ENCODE measurements at places on chromosomes 3 and 15.
A peak's percentile ranks its signal among the peaks of the same experiment; 100 is the strongest.

- DNase-seq = peak; percentile 51
Measured at GRCh38 chr15:41558400-41559238, at the start of gene TYRO3. Gene TYRO3 (plus strand): TSS chr15:41559212. CDS start chr15:41559258, 46 bp downstream.

DNA sequence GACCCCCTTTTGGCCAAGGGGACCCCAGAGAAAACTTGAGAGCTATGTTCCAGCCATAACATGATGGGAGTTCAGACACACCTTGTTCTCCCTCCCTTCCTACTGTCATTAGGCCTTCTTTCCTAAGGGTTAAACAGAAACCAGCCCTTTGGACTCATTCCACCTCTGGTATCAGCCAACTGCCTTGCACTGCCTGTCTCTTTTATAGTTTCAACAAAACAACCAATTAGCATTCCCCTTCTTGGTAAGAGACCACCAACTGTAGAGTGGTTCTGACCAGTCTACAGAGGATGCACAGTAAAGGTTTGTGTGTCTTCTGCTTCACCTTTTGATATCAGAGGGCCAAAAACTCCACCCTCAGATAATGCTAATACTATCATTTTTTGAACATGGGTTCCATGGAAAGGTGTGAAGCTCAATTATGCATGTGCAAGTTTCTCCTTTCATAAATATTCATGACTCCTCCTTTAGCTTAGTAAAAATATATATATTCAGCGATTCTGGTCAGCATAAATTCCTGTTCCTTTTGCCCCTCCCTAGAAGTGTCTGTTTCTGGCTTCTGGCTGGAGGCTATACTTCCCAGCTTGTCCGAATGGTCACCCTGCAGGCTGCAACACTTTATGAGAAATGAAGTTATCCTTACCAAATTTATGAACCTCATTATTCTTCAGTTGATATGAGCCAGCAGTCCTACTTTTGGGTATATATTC, 55.9 kb downstream of the SERP1 start:
- no peak for DNase-seq

DNA sequence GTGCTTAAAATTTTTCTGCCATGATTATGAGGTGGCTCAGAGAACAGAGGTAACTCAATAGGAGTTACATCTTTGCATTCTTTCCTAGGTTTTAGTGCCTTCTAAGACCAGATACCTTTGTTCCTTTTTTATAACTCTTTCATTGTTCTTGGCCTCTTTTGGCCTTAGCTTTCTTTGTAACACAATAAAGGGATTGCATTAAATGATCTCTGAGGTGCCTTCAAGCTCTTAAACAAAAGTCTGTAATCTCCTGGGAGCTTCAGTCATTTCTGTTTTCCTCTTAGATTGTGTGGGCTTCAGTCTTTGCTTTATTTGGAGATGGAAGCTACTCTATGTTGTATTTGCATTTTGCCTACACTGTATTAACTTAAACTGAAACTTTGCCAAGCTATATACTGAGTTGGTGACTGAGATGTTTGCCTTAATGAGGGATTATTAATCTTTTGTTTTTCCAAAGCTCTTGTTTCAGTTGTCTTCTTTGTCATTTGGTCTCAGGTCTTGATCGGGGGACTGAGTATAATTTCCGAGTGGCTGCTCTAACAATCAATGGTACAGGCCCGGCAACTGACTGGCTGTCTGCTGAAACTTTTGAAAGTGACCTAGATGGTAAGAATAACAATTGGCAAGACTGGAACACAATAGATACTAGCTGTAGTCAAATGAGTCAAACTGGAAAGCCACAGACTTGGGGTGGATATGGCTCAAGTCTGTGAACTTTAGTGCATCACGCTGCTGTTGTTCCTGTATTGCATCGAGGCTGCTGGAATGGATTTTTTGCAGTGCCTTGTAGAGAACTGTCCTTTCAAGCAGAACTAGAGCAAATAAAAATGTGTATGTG, 110.3 kb downstream of the HCN4 start:
- DNase-seq = no peak

DNA sequence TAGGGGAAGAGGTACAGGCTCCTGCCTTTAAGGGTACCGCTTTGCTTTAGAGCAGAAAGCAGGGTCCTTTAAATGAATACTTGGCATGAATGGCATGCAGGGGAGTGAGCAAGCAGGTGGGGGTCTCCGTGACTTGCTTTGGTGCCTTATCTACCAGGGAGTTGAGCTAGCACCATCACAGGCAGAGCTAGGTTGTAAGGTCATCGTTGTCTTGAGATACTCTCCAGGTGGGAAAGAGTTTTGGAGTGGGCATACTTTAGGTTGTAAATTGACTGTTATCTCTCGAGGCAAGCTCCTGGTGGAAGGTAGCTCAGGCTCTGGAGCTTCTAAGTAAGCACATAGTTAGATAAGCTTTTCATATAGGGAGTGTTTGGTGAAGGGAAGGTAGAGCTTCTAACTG, 5.6 kb downstream of the GASK1A start:
- no peak for DNase-seq

DNA sequence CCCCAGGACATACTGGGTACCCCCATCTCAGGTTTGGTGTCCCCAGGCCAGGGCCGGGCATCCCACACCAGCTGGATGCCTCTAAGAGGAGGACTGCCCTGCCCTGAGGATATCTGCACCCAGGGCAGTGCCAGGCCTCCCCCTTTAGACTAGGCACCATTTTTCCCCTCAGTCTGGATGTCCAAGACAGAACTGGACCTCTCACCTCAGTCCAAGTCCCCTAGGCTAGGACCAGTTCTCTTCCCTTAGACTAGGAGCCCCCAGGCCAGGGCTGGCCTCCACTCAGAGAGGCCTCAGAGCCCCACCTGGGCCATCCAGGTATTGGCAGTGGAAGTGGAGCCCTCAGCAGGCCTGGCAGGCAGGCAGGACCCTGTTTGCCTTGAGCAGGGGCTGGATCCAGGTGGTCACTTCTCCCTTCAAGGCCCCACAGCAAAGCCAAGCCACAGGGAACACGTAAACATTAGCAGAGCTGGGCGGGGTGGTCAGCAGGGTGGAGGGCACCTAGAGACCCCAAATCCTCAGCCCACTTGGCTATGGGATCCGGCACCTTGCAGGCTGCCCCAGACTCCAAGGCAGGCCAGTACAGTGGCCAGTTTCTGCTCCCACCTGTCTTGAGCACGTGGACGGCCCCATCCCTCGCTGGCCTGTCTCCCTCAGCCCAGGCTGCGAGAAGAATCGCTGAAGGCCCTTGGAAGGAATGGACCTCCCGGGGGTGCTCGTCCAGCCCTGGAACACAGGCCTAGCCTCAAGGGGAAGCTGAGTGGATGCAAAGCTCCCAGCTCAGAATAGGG, 28.3 kb downstream of the PTH1R start:
- no peak for DNase-seq

DNA sequence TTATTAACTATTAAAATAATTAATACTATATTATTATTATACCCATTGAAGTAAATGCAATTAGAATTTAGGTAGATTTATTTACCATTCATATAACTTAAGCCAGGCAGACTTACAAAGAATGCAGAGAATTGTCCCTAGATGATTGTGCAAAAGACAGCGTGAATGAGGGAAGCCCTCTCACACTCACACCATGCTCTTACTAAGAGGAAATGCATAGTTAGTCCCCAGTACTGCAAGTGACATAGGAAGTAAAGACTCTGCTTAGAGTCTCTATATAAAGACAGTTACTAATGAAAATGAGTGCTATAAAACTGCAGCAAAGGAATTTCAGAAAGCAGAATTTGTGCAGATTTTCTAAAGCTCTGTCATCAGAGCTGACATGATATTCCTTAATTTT, 270.4 kb downstream of the ZBBX start:
- DNase-seq = no peak

DNA sequence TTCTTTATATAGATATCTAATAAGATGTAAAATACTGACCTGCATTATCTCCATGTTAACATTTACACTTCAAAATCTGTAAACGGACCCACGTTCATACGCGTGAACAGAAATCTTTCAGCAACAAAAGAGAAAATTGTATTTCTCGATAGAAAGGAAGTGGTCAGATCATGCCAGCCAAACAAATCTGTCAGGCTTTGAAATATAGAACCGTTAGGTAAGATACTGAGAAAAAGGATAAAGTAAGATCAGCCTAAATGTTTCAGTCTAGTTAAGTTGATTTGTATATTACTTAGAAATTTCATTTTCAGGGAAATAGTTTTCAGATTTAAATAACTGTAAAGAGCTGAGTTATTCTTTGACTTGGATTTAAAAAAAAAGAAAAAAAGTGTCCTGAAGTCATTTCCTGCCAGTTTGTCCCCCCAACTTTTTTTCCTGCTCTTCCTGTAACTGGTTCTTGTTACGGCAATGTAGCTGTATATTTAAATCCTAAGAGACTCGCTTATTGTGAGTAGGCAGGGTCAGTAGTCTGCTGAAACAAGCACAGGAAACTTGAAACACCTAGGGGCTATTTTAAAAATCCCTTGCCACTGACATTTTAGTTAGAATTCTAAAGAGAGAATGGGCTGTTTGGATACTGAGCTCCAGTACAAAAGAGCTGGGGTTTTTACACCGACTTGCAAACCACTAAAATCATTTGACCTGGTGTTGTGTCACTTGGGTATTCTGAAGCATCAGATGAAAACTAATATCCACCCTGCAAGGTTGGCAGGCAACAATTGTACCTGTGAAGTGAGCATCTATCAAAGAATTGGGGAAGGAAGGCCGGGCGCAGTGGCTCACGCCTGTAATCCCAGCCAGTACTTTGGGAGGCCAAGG, 237.5 kb downstream of the UBE2E2 start:
- DNase-seq = no peak

DNA sequence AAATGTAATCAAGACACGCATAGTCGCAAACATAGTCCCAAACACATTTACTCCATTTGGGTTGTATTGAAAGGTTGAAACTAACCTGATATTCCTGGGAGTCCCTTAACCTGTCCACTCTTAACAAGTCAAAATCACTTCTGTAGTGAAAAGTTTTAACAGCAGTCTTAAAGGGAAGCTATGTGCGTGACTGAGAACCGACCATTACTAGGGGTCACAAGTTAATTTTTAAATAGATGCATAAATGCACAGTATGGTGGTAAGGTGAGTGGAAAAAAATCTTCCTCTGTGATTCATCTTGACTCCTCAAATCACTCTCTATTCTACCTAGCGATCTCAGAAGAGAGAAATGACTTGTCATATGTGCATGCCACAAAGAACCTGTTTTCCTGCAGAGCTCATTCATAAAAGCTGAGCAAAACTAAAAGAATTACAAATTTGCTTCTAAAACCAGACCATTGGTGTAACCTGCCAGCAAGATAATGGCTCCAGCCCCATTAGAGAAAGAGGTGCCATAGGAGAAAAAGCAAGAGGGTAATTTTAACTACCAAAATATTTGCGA, 4.8 kb downstream of the GPR15 start:
- DNase-seq = no peak
